ENCODE measurements at places on chromosomes 12 and 14.

DNA sequence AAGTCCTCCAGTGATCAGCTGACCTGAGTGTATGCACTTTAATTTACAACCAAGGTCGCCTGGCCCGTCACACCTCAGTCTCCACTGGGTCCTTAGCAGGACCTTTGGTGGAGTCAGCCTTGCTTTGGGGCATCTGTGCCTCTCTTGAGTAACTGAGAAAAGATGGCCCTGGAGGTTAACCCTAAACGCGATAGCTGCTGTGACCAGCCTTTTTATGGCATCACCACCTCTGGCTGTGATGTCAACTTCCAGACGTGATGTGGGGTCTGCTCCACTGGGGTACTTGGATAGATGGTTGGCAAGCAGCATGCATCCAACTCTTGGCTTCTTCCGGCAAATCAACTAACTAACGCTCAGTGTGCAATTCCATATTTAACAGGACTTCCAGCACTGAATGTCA is 122.8 kb upstream of the RTL1 start:
- no peak for DNase-seq

GRCh38 chr14:61561657-61562276 is 133.5 kb upstream of the HIF1A start:
- DNase-seq = no peak

- DNase-seq = no peak
Measured at GRCh38 chr14:64722842-64723447, 18.7 kb downstream of the PLEKHG3 start.

GRCh38 chr12:11732023-11732422 is 82.5 kb downstream of the ETV6 start:
- no peak for DNase-seq

DNA sequence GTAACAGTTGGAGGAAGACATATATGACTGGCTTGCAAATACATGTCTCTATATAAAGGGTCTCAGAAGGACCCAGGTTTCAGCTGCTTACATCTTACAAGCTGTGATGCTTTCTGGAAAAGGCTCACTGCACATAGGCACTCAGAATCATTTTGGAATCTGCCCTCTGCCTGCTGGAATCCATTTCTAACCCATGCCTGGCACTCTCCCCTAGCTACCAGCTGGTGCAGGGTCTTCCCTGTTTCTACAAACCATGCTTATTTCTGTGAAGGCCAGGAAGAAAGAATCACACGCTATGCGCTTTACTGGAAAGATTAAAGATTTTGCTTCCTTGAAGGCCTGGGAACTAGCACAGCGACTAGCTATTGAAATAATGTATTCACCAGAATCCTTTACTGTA is 151.3 kb downstream of the DICER1 start:
- DNase-seq = no peak

GRCh38 chr14:62445570-62445969 is 599.7 kb downstream of the KCNH5 start:
- DNase-seq = no peak

- DNase-seq = no peak
Measured at GRCh38 chr12:92721130-92721529, 18.3 kb downstream of the PLEKHG7 start.

GRCh38 chr12:1523558-1524050 is 70.8 kb downstream of the FBXL14 start:
- no peak for DNase-seq

DNA sequence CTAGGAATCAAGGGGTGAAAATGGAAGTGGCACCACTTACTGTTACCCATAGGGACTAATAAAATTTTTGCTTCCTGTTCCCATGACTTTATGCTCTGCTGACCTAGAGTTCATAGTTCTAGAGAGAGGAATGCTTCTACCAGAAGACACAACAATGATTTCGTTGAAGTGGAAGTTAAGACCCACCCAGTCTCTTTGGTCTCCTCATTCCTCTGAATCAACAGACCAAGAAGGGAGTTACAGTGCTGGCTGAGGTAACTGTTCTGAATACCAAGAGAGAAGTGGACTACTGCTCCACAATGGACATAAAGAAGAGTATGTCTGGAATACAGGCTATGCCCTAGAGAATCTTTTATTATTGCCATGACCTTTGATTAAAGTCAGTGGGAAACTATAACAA is 23.5 kb upstream of the DYRK2 start:
- DNase-seq = no peak

GRCh38 chr12:95548539-95549391 is 2.5 kb downstream of the USP44 start:
- peak; percentile 56 for DNase-seq

DNA sequence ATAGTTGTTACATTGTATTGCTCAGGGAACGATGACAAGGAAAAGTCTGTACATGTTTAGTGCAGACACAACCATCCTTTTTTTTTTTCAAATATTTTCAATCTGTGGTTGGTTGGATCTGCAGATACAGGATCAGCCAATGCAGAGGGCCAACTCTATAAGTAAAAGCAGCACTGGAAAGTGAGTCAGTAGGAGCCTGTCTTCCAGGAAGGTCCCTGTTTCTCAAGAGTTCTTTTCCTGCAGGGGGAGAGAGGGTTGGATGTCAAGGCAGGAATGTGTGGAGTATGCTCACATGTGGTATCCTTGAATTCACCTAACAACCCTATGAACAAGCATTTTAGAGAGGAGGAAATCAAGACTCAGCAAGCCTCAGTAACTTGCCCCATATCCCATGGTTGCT is 409.1 kb downstream of the NPAS3 start:
- no peak for DNase-seq

GRCh38 chr14:73755434-73756014 is 41.3 kb upstream of the PNMA1 start:
- DNase-seq = no peak

DNA sequence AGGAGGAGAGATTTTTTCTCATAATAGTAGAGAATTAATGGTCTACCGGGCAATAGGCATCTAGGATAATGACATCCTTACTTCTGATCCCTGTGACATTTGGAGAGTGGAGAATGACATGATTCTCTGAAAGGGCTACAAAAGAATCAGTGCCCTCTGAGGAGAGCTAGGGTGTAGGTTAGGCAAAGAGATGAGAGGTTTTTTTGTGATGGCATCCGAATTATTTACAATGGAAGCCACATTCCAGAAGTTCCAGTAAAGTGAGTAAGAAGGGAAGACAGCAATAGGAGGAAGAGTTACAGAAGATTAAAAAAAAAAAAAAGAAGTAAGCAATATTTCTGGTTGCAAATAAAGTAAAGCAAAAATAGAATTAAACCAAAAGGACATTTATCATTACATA is 478.0 kb downstream of the RMST start:
- no peak for DNase-seq

DNA sequence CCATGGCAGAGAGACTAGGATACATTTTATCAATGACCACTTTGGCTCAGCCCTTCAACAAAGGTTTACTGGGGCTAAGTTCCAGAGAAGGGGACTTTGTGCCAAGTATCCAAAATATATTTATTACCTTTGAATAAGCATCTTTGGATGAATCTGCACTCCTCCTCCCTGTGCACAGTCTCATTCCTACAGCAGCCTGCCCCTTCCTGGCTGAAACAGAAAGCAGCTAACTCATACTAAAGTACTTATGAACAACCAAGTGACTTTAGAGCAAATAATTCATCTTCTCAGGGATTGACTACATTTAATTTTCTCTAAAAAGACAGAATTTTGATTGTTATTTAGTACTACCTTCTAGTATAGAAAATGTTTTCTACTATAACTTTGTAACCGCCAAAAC is 47.8 kb upstream of the ETV6 start:
- no peak for DNase-seq

DNA sequence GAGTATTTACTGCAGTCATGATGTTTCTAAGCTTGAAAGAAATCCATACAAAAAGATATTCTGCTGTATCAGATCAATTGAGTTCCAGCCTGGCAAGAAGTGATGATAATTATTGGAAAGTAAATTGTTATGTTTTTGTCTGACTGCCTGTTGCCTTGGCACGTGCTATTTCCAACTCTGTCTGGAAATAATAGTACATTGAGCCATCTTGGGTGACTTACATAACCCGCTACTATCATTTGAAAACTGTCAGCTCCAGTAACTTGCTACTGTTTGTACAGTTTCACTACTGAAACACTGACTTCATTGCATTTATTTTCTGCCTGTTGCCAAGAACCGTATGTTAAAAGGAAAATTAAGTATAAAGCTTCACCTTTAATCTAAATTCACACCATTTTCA is 318.6 kb downstream of the ITPR2 start:
- no peak for DNase-seq

- DNase-seq = no peak
Measured at GRCh38 chr14:103662029-103662428, 33.0 kb downstream of the KLC1 start.

- no peak for DNase-seq
Measured at GRCh38 chr14:22811722-22812121, 3.5 kb downstream of the SLC7A7 start.

DNA sequence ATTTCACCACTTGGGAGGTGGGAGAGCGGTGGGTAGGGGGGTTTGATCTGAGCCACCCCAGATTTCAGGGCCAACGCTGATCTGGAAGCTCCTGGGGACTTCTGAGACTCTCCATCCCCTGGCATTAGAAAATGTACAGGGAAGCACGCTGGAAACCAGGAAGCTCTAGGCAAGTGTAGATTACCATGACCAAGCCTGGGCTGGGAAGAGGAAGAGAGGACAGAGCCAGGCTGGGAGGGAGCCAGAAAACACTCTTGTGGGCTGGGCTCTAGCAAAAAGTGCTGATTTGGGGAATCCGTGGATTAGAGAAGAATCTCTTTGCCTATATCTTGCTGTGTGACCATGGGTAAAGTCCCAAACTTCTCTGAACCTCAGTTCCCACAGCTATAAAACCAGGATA is 236.7 kb downstream of the BCL11B start:
- DNase-seq = no peak

GRCh38 chr12:46153268-46153872 is 115.5 kb downstream of the SLC38A1 start:
- no peak for DNase-seq

DNA sequence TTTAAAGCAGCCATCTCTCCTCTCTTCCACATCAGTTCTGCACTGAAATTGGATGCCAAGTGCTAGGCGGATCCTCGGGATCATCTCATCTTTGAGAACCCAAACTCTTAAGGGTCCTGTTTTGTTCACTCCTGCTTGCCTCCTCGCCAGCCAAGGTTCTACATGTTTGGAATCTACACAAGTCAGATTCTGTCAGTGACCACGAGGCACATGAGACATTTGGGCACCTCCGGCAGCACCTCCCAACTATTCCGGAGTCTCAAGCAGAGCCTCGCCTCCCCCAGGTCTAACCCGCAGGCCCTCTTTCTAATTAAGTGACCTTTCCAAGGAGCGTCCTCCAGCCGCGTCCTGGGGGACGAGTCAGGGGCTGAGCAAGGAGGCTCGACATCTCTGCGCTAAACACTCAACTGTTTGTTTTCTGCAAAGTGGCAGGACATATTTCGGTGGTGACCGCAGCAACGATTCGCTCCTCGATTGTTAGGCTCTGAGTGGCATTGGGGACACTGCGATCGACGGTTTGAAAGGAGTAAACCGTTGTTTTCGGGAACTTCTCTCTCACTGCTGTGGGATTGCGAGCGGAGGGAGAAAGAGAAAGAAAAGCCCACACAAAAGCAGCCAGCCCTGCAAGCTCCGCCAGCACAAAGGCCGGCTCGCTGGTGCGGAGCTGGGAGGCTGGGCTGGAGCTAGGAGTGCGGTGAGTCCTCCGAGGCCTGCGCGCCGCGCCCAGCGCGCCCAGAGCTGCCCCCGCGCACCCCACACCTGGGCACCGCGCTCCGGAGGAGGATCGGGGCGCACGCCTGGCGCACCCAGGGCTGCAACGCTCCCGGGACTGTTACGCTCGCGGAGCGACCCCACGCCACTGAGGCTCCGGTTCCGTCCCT is 640 bp downstream of the ARMH4 start:
- DNase-seq = no peak

DNA sequence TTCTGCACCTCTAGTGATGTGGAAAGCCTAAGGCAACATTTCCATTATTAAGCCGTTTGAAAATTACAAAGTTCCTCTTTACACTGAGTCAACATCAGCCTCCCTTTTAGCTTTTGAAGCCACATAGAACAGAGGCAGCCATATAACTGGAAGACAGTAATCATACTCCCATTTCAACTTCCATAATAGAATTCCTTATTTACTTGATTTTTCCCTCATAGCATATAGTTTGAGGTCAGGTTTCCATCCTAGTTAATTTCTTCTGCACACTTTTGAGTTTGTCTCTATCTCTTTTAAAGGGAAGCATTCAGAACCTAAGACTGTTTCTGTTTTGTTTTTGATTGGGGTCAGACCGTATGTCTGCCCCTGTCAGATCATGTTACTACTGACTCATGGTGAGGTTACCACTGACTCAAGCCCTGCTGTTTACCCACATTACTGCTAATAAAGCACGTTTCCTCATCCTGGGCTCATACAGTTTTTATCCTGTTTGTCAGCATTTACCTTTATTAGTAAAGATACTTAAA is 161.0 kb downstream of the SLC38A4 start:
- DNase-seq = peak; percentile 19

DNA sequence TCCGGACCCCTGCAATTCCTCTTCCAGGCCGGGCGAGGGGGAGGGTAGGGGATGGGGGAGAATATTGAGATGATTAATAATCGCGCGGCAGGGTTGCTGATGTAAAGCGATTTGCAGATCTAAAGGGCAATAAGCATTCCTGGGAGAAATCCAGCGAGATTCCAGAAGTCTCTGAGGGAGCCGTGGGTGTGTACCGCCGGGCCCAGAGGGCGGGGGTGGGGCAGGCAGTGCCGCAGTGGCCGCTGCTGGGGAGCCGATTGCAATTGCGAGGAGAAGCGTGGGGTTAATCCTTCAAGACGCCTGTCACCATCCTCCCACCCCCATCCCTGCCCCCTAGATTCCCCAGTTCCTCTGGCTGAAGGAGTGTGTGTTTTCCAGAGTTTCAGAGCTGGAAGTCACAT is 16.4 kb downstream of the FOS start:
- DNase-seq = no peak

DNA sequence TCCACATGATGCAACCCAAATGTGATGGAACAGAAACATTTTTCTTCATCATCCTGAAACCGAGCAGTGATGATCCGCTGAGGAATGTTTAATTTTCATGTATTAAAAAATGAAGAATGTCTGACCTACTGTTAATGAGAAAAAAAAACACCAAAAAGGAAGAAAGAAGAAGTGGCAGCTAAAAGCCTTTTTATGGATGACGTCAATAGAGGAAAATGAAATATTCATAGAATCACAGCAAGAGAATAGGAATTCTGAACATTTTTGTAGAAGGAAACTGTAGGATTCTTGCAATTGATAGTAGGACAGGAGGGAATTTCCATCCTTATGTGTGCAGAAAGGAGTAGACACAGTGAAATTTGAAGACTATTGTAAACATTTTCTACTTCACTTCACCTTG is 112.9 kb downstream of the PRKCH start:
- DNase-seq = no peak
